ENCODE measurements at places on chromosomes 1 and 21.

DNA sequence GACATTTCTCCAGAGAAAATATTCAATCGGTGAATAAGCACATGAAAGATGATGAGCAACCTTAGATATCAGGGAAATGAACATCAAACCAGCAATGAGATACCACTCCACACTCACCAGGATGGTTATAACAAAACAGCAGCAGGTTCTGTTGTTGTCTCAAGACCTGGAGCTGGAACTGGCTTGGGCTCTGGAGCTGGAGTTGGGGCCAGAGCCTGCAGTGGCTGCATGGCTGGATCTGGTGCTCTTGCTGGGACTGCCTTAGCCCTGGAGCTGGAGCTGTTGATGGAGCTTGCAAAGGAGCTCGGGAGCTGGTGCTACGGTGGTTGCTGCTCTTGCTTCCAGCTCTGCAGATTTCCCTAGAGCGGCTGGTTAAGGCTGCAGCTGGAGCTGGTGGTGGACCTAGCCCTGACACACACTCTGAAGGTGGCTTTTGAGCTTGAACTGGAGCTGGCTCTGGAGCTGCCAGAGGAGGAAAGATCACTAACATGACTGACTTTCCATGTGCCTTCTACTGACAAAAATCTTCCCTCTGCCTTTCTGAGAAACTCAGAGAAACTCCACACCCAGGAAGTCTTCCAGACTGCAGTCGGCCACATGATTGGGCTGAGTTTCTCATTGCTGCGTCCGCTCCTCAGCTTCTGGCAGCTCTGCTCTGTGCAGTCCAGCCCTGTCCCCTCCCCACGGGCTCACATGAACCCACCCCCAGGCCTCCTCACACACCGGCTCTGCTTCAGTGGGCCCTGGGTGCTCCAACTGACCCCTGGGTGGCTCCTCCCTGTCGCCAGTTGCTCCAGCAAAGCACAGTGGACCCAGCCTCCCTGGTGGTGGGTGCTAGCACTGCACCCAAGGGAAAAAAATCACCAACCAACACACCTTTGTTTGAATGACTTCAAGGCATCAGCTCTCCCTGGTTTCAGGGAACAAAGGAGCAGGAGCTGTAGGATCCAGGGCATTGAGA lies 139.1 kb upstream of the FMN2 start:
- no peak for DNase-seq

- DNase-seq: no peak
Measured at GRCh38 chr1:185069202-185069772, 23.9 kb downstream of the RNF2 start.

GRCh38 chr1:2046174-2046917 lies 3.9 kb upstream of the PRKCZ start:
- peak; percentile 8 for DNase-seq

DNA sequence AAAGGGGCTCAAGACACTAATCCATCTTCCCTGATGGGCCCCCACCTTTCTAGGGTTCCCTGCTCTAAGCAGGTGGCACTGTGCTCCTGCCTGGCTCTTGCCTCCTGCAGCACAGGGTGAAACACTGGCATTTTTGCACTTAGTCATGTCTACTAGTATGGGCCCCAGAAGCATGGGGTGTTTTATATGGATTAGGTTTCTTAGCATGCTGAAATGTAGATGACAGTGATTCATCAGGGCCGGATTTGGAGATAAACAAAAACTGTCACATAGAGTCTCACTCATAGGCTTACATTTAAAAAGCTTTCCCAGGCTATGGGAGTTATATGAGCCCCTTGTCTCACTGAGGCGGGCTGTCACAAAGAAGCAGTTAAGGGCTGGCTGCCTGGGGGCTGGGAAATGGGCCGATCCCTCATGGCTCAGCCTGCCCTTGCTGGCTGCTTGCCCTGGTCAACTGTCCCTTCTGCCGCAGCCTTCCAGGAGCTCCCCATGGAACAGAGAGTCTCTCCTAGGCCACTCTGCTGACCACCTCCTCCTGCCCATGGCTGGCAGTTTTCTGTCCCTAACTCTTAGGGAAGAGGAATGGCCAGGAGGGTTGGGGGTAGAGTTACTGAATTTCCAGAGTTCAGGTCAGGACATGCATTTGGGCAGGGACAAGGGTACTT lies 6.5 kb downstream of the GALNT2 start:
- DNase-seq: peak; percentile 96

DNA sequence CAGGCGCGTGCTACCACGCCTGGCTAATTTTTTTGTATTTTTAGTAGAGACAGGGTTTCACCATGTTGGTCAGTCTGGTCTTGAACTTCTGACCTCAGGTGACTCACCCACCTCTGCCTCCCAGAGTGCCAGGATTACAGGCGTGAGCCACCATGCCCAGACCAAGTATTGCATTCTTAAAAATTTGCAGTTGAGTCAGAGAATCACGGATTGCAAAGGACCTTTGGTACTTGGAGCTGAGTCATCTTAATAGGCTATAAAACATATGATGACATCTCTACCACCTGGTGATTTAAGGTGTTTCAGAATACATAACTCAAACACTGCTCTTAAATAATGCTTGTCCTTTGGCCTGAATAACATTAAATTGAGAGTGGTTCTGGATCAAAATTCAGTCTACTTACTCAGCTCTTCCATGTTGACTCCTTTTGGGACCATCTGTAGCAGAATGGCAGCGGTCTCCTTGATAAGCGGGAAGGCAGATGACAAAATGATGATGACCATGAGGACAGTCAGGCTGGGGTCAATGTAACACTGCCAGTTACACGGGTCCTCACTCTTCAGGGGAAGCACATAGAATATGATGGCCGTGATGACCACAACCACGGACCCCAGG lies 10.4 kb downstream of the SLC30A10 start:
- peak; percentile 11 for DNase-seq

DNA sequence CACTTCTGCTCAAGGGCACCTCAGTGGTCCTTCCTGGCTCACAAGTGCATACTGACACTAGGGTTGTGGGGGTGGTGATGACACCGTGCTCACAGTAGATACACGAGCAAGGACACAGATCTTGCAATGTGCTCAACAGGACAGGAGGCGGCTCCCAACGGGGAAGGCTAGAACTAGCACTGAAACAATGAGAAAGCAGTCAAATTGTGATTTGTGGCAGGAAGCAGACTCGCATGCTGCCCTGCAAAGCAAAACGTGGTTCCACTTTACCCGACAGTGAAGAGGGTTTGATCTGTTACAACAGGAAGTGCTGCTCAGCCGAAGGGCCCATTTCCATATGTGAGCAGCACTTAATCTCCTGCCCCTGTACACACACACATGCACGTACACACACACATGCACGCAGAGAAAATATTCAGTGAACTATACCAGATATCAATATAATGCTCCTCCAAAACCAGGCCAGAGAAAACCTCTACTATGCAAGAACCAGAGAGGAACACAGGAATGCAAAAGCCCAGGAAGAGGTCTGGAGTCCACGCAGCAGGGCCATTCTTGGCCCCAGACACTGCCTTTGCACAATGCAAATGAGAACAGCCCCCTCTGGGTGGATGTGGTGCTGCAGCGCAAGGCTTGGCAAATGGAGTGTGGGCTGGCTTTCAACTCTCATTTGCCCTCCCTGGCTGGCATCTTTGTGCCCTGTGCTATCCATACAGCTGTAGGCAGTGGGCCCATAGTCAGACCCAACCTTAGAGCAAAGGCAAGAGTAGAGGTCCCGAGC lies 47.1 kb downstream of the KANK4 start:
- DNase-seq: peak; percentile 9

DNA sequence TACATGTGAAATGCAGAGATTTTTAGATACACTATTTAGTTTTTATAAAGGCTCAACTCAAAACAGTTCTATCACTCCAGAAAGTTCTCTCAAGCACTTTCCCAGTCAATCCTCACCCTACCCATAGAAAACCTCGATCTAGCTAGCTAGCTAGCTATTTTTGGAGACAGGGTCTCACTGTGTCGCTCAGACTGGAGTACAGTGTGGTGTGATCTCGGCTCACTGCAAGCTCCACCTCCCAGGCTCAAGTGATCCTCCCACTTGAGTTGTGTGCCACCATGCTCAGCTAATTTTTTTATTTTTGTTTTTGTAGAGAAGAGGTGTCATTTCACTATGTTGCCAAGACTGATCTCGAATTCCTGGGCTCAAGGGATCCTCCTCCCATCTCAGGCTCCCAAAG lies 236.9 kb downstream of the RERE start:
- DNase-seq: no peak

GRCh38 chr1:155079487-155080311 lies 1.1 kb downstream of the EFNA3 start:
- DNase-seq: no peak

- peak; percentile 32 for DNase-seq
Measured at GRCh38 chr1:218967836-218968235, 205.8 kb upstream of the LYPLAL1 start.

GRCh38 chr21:34205811-34206571 lies 132.6 kb downstream of the MRPS6 start:
- DNase-seq: peak; percentile 40

- DNase-seq: no peak
Measured at GRCh38 chr21:44933199-44933917, 6.5 kb upstream of the SLX9 start.

DNA sequence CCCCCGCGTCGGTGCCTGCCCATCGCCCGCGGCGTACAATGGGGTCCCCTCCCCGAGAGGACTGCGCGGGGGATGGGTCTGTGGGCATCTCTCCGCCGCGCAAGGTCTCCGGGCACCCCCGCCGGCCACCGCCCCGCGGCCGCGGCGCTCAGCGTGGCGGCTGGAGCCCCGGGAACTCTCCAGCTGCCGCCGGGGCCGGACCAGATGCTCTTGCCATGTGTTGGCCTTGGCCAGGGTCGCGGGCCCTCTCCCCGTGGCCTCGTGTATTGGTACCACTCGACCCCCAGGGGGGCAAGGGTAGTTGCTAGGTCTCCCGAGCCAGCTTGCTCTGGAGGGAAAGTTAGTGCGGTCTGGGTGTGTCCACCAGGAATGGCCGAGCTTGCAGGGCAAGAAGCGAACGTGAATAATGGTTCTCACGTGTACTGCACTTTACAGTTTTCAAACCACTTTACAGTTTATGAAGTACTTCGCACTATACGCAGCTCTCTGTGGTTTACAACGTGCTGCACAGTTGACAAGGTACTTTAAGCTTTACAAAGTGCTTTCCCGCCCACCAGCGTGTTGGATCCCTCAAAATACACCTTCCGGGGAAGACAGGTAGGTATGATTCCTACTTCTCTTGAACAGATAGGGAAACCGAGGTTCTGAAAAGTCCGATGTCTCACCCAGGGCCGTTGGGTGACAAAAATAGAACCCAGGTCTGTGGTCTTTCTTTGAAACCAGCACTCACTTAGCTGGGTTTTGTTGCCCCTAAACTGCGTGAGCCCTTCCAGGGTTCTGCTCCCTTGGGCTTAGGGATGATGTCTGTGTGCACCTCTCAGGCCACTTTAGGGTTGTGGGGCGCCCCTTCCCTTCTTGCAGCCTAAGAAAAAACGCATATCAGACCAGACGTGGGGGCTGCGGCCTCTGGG lies 1.2 kb downstream of the EPHB2 start:
- DNase-seq: peak; percentile 17

- no peak for DNase-seq
Measured at GRCh38 chr1:70397013-70397412, 14.1 kb upstream of the CTH start.

DNA sequence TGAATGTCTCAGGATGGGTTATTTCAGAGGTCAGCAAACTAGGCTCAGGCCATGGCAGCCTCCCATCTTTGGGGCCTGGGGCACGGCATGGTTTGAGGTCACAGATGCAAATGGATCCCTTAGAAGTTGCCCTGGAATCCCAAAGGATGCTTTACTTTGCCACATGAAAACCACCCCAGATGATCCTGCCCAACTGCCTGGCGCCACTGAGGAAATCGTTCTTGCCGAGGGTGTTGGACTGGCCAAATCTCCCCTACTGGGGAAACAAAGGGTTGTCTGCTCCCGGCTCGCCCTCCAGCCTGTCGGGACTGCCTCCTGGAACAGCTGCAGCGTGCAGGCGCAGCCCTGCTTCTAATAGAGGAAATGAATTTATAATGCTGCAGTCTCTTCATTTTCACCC lies 173.0 kb upstream of the LMO4 start:
- DNase-seq: no peak

DNA sequence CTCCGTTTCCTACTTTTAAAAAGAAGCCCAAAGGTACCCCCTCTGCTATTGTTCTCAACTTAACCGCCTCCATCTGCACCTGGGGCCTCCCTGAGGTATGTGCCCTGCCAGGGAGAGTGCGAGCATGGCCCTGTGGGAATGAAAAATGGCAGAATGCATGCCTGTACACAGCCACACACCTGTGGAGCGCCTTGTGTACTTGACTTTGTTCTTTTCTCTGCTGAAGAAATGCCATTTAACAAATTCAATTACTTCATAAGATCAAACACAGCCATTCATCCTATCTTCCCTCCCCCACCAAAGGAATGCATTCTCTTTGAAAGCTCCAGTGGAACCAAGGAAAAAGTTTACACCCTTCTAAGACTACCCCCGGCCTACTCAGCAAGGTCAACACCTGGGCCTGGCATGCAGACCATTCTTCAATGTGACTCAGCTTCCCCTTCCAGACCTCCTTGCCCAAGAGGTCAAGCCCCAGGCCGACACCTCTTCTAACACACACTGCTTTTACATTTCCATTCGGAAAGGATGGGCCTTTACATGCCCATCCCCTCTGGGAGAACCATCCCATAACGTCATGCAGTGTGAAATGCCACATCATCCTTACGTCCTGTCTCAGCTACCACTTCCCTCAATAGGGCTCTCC lies 123.7 kb downstream of the SMYD2 start:
- DNase-seq: no peak

DNA sequence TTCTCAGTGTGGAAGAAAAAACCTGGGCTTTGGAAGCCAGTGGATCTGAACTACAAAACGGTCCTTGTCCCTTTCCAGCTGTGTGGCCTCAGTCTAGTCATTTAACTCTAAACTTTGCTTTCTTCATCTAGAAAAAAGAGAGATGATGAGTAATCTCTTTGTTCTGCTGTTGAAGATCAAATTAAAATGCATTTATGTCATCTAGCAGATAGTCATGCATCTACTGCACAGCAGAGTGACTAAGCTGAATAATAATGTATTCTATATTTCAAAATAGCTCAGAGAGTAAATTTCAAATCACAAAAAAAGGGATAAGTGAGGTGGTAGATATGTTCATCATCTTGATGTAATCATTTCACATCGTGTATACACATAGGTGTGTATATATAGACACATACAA lies 473.2 kb downstream of the DSCAM start:
- peak; percentile 46 for DNase-seq

GRCh38 chr1:171645553-171646248 lies 6.8 kb downstream of the MYOC start:
- no peak for DNase-seq

- peak; percentile 38 for DNase-seq
Measured at GRCh38 chr1:200384818-200385390, 24.9 kb downstream of the ZNF281 start.

GRCh38 chr1:44361478-44361877 lies 6.4 kb upstream of the ERI3 start:
- no peak for DNase-seq

DNA sequence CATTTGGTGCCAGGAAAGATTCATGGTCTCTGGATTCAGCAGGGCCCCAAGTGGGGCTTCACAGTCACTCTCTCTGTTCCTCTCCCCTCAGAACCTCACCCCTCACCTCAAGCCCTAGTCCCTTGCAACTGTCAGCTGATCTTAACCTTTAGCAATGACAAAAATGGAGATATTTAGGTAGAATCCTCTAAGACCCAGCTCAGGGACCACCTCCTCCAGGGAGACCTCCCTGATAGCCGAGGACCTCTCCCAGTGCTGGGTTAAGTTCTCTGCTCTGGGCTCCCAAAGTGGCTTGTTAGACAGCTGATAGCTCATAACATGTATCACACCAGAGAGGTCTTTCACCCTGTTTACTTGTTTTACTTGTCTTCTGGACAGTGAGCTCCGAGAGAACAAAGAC lies 257.6 kb upstream of the KIAA0040 start:
- DNase-seq: no peak

Data from fibroblast of skin of back (primary cell).